ENCODE measurements at places on chromosomes 7 and 10. TPM values are rescaled to one million over a fixed set of nuclear protein-coding genes. Genes with fewer than 3 reads are reported as not detected.

MYOZ1 gene
- 0.26 TPM for polyA plus RNA-seq

ANLN gene
- polyA plus RNA-seq, result 17.1 TPM

CYP2C18 gene
- polyA plus RNA-seq, result not detected

STOX1 gene
- 0.21 TPM for polyA plus RNA-seq

KCNIP2 gene
- 1.8 TPM for polyA plus RNA-seq

DDX21 gene
- polyA plus RNA-seq, result 40.1 TPM

SEMA3D gene
- polyA plus RNA-seq, result 48.7 TPM

Measured in SK-N-SH (cell line).